RPMI8226 (cell line): ENCODE measurements at places on chromosomes 2 and 18.

DNA sequence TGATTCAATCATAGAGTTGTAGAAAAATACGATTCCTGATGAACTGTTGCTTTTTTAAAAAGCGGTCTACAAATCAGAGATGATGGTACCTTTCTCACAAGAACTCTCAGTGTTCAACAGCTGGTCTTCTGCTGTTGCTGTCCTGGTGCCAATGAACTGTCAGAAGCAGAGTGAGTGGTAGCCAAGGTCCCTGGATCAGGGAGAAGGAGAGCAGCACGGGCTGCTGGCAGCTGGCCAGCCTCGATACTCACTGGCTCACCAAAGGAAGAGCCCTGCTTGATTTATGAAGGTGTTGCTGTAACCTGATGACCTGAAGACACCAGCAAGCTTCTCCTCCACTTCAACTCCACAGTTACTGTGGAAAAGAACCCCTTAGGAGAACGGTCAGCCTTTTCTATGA lies 300.8 kb upstream of the SOX11 start:
- DNase-seq, result no peak

GRCh38 chr18:69250305-69251151 lies 150.2 kb upstream of the DOK6 start:
- DNase-seq, result peak; percentile 22

- DNase-seq, result no peak
Observed at GRCh38 chr2:165957030-165957675, 3.6 kb upstream of the TTC21B start.

DNA sequence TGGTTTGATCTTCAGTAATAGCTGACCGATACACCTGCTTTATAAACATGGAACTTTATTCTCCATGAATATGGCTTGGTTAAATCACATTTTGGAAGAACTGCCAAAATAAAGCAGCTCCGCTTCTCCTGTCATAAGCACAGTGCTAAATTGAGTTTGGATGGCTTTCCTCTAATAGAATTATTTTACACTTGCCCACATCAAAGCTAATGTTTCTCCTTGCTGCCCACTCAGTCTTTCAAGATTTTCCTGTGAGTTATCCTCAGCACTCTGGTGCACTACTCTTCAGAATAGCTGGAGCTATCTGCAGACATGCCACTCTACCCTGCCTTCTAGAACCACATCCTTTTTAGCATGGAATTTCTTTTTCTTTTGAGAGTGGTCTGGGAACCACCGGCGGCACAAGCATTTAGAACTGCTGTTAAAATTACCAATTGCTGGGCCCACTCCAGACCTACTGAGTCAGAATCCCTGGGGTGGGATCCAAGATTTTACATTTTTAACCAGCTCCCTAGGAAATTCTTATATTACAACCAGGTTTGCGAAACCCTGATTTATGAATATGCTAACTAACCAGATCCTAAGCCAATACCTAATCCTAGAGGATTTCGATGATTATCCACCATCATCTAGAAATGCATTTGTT lies 283.3 kb downstream of the AFF3 start:
- DNase-seq, result no peak

- DNase-seq, result no peak
Observed at GRCh38 chr18:59049721-59050660, 89.7 kb upstream of the SEC11C start.

- DNase-seq, result no peak
Observed at GRCh38 chr2:12567411-12567810, 149.3 kb upstream of the TRIB2 start.

DNA sequence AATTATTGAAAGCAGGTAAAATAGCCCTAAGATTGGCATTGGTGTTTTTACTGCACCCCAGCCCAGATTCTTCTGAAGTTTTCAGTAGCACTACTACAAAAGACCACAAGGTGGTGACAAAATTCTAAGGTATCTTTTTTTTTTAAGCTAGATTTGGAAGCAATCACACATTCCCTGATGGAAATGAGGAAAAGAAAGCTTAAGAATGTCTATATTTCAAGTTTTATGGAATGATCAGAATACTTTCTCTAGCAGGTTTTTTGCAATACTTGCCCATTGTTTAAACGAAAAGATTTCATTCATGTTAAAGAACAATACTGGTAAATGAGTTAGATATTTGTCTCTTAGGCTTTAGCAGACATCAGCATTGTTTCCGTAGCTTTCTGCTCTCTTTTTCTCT lies 32.1 kb upstream of the ZNF638 start:
- peak; percentile 36 for DNase-seq

GRCh38 chr2:11724151-11724550 lies 22.3 kb upstream of the LPIN1 start:
- DNase-seq, result no peak

DNA sequence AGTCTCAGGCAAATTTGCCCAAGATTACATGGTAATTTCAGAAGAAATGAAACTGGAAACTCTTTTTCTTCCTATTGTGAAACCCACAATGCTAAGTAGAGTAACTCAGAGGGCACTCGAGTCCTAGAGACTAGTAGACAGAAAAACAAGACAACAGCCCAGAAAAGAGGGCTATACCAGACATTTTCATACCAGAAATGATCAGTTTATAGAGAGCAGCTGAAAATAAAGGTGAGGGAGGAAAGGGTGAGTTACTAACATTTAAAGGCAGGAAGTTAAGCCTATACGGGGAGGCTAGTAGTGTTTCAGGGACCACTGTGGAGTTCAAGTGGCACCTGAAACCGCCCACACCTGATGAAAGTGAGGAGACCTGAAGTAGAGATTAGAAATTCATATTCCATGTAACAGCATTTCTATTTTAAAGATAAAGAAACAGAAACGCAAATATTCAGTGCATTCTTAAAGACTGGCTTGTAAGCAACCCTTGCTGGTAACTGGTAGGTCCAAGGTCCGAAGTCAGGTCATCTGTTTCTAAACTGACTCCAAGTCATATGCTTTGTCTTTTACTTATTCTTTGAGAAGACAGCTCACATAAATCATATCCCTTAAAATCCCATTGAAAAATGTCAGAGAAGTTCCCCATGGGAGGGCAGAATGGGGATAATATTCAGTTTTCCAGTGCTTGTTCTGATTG lies 145.1 kb upstream of the ITGB6 start:
- no peak for DNase-seq

- no peak for DNase-seq
Observed at GRCh38 chr2:121558329-121558728, 27.6 kb downstream of the RNU4ATAC start.
